ENCODE measurements at places on chromosomes 3 and 15. TPM values are rescaled to one million over a fixed set of nuclear protein-coding genes. Genes with fewer than 3 reads are reported as not detected.

ATP10A gene
- 2.0 TPM for polyA plus RNA-seq

TIGIT gene
- not detected for polyA plus RNA-seq

ROPN1 gene
- polyA plus RNA-seq, result 0.28 TPM

MASP1 gene
- 94.6 TPM for polyA plus RNA-seq

KATNBL1 gene
- polyA plus RNA-seq, result 15.0 TPM

WDR76 gene
- polyA plus RNA-seq, result 2.9 TPM

DNA sequence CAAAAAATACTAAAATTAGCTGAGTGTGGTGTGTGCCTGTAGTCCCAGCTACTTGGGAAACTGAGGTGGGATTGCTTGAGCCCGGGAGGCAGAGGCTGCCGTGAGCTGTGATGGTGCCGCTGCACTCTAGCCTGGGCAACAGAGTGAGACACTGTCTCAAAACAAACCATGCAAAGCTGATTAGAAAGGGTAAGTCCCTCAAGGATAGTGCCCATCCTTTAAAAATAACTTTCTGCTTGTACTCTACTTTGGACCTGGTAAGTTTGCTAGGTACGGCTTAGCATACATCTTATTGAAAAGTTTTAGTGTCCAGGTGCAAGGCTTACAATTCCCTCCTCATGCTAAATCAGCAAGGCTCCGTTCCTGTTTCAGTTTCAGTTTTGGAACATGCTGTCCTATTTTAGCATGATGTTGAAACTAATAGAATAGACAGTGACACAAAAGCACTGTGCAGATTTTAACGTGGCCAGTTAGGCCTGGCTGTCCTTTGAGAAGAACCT lies 21.4 kb downstream of the FEM1B start:
- peak overlapping the region; percentile 60 for H3K27ac ChIP-seq
- H3K36me3 ChIP-seq, result no peaks in the 10 kb centered on the region

GRCh38 chr3:109702252-109702651 lies 364.9 kb upstream of the DPPA4 start:
- H3K27me3 ChIP-seq, result no peaks in the 10 kb centered on the region
- no peak overlapping the region for H3K27ac ChIP-seq
- no peaks in the 10 kb centered on the region for H3K36me3 ChIP-seq
- no peak for DNase-seq

- no peaks in the 10 kb centered on the region for H3K27me3 ChIP-seq
- H3K36me3 ChIP-seq, result no peaks in the 10 kb centered on the region
- no peak for DNase-seq
- no peak overlapping the region for H3K4me3 ChIP-seq
- peaks cover 53% of the 10 kb centered on the region for H3K4me1 ChIP-seq
- H3K27ac ChIP-seq, result peak overlapping the region; percentile 83
Measured at GRCh38 chr3:105823149-105823867, 45.5 kb downstream of the CBLB start.

DNA sequence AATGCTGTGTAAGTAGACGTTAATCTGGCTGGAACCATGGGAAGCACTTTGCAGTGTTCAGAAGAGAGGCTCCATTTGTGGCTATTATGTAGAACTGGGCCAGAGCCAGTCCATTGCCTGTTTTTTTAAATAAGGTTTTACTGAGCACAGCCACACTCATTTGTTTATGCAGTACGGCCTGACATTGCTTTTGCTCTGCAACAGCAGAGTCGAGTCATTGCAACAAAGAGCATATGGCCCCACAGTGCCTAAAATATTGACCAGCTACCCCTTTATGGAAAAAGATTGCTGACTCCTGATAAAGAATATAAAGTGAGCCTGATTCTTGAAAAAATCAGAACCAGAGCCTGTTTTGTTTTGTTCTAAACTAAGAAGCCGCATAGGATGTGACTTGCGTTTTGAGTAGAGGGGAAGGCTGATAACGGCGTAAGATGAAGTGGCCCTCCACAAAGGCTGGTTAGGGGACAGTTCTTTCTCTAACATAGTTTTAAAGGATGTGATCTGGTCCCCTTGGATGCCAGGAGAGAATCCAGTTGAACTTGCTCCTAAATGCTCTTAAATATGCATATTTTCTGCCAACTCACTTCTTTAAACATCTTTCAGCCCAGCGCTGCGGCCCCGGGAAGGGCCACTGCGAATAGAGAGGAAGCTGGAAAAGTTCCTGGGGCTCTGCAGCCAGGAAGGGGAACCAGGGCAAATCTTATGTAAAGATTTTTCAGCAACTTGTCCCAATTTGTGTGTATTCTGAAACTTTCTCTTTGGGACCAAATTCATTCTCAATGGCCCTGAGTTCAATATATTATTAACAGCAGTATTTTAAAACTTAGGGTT lies 64.5 kb downstream of the GLDN start:
- no peak for DNase-seq
- no peaks in the 10 kb centered on the region for H3K4me1 ChIP-seq
- no peak overlapping the region for H3K4me3 ChIP-seq
- no peak overlapping the region for H3K27ac ChIP-seq

- no peak overlapping the region for H3K4me3 ChIP-seq
- peaks cover 3% of the 10 kb centered on the region for H3K4me1 ChIP-seq
- no peaks in the 10 kb centered on the region for H3K27me3 ChIP-seq
- H3K27ac ChIP-seq, result no peak overlapping the region
- no peak for DNase-seq
- H3K36me3 ChIP-seq, result no peaks in the 10 kb centered on the region
Measured at GRCh38 chr3:185766329-185767001, 58.4 kb downstream of the IGF2BP2 start.

DNA sequence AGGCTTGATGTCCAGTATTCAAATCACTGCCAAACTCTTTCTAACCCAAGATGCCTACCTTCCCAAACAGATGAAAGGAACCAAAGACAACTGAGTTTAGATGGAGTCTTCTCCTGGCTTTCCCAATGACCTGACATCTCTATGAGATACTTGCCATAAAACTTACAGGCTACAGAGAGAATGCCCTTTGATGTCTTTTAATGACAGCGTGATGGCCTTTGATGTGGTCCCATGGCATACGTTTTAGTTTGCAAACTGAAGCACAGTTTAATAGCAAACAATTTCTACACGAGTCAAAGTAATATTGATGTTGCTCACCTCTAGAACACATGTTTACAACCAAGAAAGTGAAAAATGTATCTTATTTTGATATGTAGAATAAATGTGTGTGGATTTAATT lies 73.2 kb downstream of the ZIC4 start:
- H3K36me3 ChIP-seq, result no peaks in the 10 kb centered on the region
- H3K27ac ChIP-seq, result no peak overlapping the region
- no peaks in the 10 kb centered on the region for H3K4me1 ChIP-seq
- no peak overlapping the region for H3K4me3 ChIP-seq
- DNase-seq, result no peak

GRCh38 chr3:113148284-113148683 lies 63.1 kb upstream of the BOC start:
- no peaks in the 10 kb centered on the region for H3K27me3 ChIP-seq
- no peaks in the 10 kb centered on the region for H3K36me3 ChIP-seq
- no peaks in the 10 kb centered on the region for H3K4me1 ChIP-seq

DNA sequence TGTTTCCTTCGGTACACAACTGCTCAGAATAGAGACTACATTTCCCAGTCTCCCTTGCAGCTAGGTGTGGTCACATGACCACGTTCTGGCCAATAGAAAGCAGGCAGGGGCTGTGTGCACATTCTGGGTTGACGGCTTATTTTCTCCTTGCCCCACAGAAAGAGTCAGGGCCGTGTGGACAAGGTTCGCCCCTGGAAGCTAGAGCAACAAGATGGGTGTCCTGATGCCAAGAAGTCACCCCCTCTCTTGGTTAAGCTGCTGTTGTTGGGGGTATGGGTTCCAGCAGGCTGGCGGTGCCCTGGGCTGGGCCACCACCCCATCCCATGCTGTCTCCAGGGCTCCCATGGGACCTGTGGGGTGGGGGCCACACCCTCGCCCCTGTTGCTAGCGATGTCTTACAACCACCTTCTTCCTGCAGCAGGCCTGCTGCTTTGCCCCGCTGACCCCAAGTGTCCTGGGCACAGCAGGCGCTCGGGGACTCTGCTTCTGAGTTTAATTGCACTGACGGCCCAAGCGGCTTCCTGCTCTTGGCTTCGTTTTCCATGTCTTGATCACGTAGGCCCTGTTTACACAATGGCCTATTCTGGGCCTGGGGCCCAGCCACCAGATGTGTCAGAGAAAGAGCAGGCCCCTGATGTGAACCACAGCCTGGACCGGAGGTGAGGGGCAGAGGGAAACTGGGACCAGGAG lies 24.9 kb downstream of the ABTB1 start:
- DNase-seq, result peak; percentile 88
- H3K27me3 ChIP-seq, result no peaks in the 10 kb centered on the region
- H3K27ac ChIP-seq, result peak overlapping the region; percentile 94
- H3K36me3 ChIP-seq, result peaks cover 3% of the 10 kb centered on the region
- H3K4me1 ChIP-seq, result peaks cover 52% of the 10 kb centered on the region

DNA sequence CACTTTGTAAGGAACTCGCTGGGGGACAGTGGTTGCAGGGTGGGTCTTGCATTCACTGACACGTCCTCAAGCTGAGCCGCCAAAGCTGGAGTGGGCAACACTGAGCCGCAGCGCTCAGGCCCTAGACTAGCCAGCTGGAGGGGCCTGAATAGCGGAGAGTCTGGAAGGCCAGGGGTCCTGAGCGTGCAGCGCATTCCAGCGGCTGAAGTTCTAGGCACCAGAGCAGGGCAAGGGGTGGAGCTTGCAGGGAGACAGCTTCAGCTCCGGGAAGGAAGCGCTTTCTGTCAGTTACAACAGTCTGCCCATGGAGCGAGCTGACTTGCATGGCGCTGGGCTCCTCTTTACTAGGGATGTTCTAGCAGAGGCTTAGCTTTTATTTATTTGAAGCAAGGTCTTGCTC lies 2.7 kb downstream of the MAP6D1 start:
- H3K4me1 ChIP-seq, result peaks cover 12% of the 10 kb centered on the region
- no peak for DNase-seq
- no peak overlapping the region for H3K27ac ChIP-seq
- no peak overlapping the region for H3K4me3 ChIP-seq
- H3K36me3 ChIP-seq, result no peaks in the 10 kb centered on the region

DNA sequence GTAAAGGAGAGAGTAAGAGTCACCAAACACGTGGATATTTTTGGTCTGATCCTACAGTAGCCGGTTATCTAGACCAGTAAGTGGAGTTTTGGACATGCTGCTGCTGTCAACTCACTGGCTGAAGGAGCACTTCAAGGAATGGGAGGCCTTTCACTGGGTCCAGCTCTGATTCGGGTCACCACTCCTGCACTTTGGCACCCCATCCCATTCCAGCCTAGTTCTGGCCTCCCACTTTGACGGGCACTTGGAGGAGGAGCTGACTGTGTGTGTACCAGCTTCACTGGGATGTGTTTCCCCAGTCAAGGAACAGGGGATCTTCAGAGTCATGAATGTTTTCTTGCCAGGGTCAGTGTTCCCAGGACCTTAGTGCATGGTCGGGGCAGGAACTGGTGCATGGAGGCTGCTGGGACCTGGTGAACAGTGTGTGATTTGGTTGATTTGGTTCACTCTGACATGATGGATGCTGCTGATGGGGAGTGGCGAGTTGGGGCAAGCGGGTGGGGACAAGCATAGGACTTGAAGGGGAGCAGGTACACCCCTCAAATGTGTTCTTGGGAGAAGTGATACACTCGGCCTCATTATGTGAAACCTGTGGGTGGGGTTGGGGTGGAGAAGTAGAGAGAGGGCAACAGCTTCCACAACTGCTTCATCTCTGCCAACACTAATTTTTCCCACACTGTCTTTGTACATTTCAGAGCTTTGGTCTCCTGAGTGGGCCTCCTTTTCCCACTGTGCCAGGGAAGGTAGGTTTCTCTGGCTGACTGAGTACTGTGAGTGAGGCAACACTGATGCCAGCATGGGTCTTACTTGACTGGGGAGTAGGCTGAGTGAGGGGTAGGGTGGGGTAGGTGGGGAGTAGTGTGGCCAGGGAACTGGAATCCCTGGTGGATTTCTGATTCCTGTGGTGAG lies 64.0 kb downstream of the RGMA start:
- no peak for DNase-seq
- no peak overlapping the region for H3K4me3 ChIP-seq
- H3K27me3 ChIP-seq, result no peaks in the 10 kb centered on the region
- peaks cover 23% of the 10 kb centered on the region for H3K4me1 ChIP-seq
- H3K27ac ChIP-seq, result no peak overlapping the region

GRCh38 chr3:99330281-99330680 lies 308.1 kb upstream of the COL8A1 start:
- no peak overlapping the region for H3K4me3 ChIP-seq
- H3K4me1 ChIP-seq, result no peaks in the 10 kb centered on the region
- no peak for DNase-seq
- H3K27me3 ChIP-seq, result no peaks in the 10 kb centered on the region

DNA sequence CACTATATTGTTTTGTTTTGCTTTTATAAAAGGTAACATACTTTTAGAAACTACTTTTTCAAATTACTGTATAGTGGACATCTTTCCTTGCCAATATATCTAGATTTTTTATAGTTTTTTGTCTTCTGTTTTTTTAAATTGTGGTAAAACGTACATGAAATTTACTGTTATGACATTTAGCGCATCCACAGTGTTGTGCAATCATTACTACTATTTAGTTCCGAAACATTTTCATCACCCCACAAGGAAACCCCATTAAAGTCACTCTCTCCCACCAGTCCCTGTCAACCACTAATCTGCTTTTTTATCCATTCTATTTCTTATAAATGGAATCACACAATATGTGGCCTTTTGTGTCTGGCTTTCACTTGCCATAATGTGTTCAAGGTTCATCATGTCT lies 54.8 kb downstream of the TMEM266 start:
- H3K36me3 ChIP-seq, result no peaks in the 10 kb centered on the region
- no peaks in the 10 kb centered on the region for H3K27me3 ChIP-seq
- H3K4me3 ChIP-seq, result no peak overlapping the region

GRCh38 chr3:71135373-71136088 lies 448.0 kb downstream of the FOXP1 start:
- no peaks in the 10 kb centered on the region for H3K27me3 ChIP-seq
- DNase-seq, result no peak
- H3K4me1 ChIP-seq, result peaks cover 37% of the 10 kb centered on the region
- no peak overlapping the region for H3K4me3 ChIP-seq

GRCh38 chr3:158936530-158937113 lies 134.8 kb downstream of the MFSD1 start:
- H3K27me3 ChIP-seq, result no peaks in the 10 kb centered on the region
- H3K4me1 ChIP-seq, result no peaks in the 10 kb centered on the region
- no peaks in the 10 kb centered on the region for H3K36me3 ChIP-seq
- no peak for DNase-seq
- no peak overlapping the region for H3K27ac ChIP-seq

DNA sequence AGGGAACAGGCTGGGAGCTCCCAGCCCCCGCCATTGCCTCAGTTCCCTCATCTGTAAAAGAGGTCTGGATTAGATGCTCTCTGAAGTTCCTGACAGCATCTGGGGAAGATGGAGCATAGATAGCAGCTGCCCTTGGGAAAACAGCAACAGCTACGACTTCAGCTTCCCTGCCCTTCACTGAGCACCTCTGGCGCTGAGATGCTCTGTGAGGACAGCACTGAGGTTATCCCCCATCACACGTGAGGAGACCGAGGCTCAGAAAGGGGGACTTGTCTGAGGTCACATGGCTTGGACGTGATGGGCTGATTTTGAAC lies 11.1 kb upstream of the RPL29 start:
- peaks cover 30% of the 10 kb centered on the region for H3K4me1 ChIP-seq
- H3K27ac ChIP-seq, result no peak overlapping the region
- H3K27me3 ChIP-seq, result no peaks in the 10 kb centered on the region
- no peak for DNase-seq
- H3K36me3 ChIP-seq, result no peaks in the 10 kb centered on the region

All from heart left ventricle (tissue), 16 donors.